ENCODE measurements at places on chromosomes 6 and 20.

DNA sequence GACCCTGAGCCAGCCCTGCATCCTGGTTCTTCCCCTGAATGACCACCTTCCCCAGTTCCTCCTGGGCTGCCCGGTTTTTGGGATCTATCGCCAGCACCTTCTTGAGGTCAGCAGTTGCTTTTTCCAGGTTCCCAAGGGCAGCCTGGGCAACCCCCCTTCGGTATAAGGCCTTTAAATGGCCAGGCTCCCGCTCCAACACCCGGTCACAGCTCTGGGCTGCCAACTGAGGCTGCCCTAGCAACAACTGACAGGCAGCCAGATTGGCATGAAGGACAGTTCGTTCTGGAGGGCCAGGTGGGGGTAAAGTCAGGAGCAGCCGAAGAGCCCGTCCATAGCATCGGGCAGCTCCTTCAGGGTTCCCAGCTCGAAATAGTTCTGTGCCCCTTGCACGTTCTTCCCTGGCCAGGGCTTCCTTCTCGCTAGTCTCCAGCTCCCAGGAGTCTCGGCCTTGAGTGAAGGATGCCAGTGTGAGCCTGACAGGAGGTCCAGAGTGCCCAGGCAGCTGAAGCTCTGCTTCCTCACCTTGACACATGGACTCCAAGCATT is 778 bp upstream of the ATF6B start:
- DNase-seq, result no peak

- DNase-seq, result no peak
These were observed 1.7 kb downstream of the STX16 start for GRCh38 chr20:58652606-58653294.

DNA sequence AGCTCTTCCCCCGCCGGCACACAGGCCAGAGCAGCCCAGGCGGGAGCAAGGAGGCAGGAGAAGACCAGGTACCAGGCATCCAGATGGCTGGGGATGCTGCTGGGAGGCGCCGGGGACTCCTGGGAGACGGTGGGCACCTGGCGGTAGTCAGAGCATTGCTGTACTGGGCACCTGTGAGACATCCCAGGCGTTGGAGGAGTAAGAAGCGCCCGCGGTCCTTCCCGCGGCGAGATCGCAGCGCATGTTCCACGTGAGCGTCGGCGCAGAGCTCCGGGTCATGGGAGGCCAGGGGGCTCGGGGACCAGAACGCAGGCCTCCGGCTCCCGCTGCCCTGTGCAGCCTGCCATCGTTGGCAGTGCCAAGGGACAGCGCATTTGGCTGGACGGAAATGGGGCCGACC is 293.7 kb upstream of the CDYL start:
- DNase-seq, result no peak

- DNase-seq, result no peak
These were observed 19.4 kb upstream of the SIRPA start for GRCh38 chr20:1875762-1876161.

GRCh38 chr6:46269447-46270229 is 98.9 kb upstream of the ENPP5 start:
- DNase-seq, result no peak

DNA sequence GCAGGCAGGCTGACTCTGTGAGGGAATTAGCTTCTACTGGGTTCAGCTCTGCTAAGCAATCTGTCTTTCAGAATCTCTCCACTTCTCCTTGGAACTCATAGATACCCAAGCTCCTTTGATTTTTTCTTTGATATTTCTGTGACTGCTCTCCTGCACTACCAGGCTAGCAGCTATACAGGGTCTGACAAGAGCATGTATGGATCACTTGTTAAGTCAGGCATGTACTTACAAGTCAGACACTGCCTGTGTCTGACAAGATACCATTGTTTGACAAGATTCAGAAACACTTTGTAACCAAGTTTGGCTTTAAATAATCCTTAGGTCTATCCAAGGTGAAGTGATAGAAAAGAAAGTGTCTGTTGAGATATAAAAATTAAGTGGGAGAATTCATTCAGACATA is 79.5 kb downstream of the SESN1 start:
- DNase-seq, result no peak

DNA sequence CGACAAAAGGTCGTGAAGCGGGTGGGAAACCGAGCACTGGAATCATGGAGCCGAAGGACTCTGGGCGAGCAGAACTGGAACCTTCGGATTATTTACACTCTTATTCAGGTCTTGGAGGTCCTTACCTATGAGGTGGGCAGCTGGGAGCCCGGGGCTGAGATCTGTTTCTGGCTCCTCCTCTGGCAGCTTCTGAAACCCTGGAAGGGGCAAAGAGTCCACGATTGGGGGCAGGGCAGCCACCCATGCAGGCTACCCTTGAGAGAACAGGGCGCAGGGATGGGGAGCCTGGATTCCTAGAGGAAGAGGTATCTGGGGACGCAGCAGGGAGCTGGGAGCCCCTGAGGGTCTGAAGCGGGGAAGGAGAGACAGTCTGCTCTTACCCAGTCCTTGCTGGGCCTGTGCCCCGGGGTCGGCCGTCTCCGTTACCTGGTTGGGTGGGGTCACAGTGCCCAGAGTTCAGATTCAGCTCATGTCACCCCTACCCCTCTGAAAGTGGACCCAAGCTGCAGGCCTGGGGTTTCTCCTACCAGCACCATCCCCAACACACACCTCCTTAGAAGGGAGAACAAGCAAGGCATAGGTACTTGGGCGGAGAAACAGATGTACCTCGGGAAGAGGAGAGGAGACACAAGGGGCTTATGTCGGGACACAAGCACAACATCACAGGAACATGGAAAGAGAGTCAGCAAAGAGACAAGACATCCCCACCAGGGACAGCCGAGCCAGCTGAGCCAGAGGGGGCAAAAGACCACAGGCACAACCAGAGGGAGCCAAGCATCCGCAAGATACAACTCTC is 592 bp downstream of the LTB start:
- no peak for DNase-seq

GRCh38 chr6:10431423-10432164 is 16.7 kb upstream of the TFAP2A start:
- no peak for DNase-seq

DNA sequence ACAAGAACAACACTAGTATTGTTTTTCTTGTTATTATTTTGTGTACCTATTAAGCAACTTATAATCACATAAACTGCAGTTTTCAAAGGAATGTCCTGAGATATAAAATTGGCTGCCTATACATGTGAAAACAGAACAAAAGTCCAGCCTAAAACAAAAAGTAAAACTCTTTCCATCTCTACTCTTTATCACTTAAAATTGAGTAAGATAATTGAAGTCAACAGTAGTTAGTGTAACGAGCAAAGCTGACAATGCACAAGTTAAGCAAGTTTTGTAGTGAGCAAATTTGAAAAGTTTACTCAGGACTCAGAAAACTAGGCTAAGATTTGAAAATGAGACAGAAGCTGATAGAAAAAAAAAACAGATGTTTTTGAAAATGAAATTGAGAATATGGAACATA is 941.4 kb upstream of the MAN1A1 start:
- DNase-seq, result no peak

GRCh38 chr6:126959765-126960164 is 158.7 kb upstream of the RSPO3 start:
- DNase-seq, result no peak

GRCh38 chr6:15308435-15309213 is 62.8 kb downstream of the JARID2 start:
- no peak for DNase-seq

GRCh38 chr6:90478278-90478677 is 108.6 kb downstream of the MAP3K7 start:
- no peak for DNase-seq

DNA sequence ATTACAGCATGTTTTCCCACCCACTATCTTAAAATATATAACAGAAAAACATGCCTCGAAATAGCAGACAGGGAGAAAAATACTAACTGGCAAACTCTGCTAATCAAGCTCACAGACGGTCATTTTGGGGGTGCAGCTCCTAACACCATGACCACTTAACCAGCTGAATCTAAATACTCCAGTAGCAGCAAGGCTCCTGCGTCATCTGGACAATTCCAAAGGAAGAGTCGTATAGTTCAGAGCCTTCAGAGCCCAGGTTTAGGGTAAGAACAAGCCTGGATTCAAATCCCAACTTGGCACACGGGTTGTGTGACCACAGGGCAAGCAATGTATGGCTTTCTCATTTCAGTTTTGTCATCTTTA is 81.3 kb upstream of the COL21A1 start:
- no peak for DNase-seq

DNA sequence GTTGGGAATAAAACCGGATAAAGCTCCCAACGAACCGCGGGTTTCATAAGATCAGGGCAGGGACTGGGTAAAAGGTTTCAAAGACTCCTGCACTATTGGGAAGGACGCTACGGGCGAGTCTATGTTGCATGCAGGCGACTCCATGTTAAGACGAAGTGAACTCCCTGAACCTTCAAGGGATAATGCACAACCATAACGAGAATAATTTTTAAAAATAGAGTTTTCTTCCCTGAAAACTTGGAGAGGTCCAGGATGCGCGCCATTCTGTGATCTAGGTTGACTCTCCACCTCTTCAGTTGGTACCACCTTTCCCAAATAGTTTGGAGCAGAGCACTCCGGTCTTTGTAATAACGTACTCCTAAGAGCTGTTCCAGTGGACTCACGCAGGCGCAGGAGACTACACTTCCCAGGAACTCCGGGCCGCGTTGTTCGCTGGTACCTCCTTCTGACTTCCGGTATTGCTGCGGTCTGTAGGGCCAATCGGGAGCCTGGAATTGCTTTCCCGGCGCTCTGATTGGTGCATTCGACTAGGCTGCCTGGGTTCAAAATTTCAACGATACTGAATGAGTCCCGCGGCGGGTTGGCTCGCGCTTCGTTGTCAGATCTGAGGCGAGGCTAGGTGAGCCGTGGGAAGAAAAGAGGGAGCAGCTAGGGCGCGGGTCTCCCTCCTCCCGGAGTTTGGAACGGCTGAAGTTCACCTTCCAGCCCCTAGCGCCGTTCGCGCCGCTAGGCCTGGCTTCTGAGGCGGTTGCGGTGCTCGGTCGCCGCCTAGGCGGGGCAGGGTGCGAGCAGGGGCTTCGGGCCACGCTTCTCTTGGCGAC is at the start of gene TPX2:
TSS of gene TPX2 (plus strand) at position 562 of the 821 bp plus-strand sequence. CDS start 18,187 bp downstream, outside the sequence.
- DNase-seq, result peak; percentile 77

- no peak for DNase-seq
These were observed 9.9 kb upstream of the BPIFB3 start for GRCh38 chr20:33043731-33044181.

DNA sequence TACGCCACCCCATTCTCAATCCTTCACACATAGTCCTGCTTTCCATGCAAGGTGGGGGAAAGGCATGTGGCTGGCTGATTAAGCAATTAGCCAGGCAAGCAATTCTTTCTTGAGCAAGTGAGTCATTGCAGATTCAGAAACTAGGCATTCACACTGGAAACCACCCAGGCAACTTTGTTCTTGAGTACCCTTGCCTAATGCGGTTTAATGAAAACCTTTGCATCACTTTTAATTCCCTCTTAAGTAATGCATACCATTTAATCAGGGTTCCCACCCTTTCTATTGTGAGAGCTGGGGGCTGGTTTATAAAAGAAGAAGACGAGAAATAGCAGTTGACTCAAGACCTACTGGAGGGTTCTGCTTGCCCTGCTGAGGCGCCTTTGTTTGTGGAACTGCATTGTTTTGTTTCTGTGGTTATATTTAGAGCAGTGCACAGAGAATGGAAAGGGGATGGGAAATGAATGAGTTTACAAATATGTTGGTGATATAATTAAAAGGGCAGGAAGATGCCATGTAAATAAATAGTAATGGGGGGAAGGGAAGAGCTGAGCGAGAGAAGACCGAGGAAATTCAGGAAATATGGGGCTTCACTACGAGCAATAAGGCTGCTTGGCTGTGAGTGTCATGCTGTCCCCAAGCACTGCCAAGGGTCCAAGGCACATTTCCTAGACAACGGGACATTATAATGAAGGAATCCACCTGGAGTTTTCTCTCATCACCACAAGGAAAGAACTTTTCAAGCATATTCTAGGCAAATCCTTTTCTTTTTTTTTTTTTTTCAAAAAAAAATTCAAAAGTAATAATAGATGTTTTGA is 48.8 kb upstream of the TSHZ2 start:
- no peak for DNase-seq

- no peak for DNase-seq
These were observed 1405.1 kb downstream of the GRIK2 start for GRCh38 chr6:102798636-102799035.
